ENCODE measurements at places on chromosomes 4 and X.

DNA sequence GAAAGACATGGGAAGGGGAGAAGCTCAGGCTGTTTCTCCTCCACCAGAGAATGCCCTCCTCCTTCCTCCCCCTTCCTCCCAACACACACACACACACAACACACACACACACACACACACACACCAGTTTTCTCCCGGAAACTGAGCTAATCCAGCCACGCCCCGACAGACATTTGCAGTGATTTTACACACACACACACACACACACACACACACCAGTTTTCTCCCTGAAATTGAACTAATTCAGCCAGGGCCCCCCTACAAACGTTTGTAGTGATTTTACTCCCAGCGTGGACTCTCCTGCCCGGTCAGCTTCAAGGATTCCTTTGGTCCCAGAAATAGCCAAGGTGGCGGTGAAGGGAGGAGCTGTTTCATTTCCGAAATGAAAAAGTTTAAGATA is 32.9 kb upstream of the STX18 start:
- DNase-seq: peak; percentile 15

DNA sequence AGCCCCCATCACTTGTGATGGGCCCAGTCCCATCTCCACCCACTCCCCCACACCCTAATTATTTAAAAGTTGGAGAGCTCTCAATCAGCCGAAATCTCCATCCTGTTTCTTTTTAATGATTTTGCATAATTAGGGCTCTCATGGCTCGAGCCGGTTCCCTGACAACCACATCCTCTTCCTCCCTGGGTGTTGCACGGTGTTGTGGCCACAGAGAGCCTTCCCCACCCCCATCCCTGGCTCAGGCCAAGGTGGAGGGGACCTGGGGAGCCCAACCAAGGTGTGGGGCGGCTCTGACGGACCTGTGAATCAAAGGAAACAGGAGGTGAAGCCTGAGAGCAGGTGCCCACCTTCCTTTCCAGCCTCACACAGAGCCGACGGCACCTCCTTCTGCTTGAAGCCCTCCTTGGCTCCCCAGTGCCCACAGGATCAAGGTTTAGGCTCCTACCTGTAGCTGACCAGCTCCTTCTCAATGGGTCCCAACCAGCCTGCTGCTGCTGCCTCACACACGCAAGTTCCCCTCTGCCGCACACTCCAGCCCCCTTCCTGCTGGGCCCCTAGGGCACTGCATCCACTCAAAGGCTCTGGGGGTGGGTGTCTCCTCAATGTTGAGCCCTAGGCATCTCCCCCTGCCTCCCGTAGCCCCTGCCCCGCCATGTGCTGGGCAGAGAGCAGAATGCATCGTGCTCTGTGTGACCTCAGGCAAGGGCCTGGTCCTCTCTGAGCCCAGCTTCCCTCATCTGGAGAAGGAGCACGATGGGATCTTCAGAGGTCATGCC is 68.7 kb downstream of the WFS1 start:
- DNase-seq: no peak

DNA sequence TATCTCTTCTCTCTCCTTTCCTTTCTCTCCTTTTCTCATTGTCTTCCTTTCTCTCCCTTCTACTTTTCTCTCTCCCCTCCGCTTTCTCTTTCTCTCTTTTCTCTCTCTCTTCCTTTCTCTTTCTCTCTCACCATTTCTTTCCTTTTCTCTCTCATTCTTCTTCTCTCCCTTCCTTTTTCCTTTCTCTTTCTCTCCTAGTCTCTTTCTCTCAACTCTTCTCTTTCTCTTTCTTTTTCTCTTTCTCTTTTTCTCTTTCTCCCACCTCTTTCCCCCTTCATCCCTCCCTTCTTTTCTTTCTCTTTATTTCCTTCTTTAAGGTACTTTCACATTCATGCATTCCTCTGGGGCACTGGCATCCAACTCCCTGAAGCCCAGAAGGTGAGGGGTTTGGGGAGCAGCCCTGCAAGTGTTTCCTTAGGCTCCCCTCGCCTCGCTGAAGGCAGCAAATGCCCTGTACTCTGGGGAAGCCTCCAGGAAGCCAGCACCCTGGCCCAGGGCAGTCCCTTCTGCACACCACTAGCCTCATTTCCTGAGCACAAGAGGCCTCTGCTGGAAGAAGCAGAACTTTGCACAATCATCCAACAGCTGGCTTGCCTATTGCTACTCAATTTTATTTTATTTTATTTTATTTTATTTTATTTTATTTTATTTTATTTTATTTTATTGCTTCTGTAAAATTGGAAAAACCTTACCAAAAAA is 124.2 kb downstream of the NFKB1 start:
- DNase-seq: peak; percentile 57

- no peak for DNase-seq
Measured at GRCh38 chr4:1137850-1138249, 24.5 kb upstream of the RNF212 start.

GRCh38 chrX:31580227-31580626 is 508.4 kb upstream of the FTHL17 start:
- DNase-seq: no peak

DNA sequence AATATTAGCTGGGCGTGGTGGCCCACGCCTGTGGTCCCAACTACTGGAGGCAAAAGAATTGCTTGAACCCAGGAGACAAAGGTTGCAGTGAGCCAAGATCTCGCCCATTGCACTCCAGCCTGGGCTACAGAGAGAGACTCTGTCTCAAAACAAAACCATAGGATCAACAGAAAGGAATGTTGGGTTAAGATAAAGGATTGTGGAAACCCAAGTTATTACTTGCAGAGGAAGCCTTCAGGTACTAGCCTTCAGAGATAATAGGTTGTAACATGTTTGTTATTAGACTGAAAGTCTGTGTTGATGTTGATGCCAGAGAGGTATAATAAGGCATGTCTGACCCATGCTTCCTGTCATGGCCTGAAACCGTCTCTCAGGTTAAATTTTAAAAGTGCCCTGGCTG is 16.9 kb downstream of the SSX5 start:
- no peak for DNase-seq

DNA sequence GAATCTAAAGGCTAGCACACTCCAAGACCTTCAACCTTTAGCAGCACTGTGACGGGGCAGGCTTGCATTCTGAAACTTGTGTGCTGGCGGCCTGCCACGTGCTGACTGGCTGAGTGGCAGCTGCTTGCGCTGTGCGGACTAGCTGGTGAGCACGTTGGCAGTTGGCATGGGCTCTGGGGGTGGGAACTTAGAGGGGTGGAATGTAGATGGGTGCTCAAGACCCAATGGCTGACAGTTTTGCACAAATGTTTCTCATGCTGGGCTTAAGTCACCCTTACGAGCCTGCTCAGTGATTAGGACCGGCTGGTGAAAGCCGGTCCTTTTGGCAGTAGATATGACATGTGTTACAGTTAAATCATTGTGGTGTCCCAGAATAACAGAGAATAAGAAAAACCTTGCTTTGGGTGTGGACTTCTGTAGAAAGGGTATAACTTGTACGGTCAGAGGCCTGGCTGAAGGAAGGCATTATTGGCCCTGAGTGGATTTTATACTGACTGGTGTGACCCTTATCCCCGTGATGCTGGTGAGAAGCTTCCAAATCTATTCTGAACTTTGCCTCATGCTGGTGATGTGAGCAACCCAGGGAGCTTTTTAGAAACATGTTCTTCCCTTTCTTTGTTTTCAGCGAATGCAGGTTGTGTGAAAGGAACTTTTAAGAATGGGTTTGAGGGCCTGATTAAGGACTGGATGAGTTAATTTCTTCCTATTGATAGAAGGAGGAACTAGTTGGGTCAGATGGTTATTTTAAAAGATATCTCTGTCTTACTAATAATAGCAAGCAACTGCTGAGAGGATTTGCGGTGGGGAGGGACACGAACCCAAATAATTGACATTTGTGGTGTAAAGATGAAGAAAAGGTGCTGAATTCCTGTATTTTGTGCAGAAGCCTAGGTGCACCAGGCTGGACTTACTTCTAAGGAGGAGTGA is 107.4 kb upstream of the SLC4A4 start:
- DNase-seq: no peak

DNA sequence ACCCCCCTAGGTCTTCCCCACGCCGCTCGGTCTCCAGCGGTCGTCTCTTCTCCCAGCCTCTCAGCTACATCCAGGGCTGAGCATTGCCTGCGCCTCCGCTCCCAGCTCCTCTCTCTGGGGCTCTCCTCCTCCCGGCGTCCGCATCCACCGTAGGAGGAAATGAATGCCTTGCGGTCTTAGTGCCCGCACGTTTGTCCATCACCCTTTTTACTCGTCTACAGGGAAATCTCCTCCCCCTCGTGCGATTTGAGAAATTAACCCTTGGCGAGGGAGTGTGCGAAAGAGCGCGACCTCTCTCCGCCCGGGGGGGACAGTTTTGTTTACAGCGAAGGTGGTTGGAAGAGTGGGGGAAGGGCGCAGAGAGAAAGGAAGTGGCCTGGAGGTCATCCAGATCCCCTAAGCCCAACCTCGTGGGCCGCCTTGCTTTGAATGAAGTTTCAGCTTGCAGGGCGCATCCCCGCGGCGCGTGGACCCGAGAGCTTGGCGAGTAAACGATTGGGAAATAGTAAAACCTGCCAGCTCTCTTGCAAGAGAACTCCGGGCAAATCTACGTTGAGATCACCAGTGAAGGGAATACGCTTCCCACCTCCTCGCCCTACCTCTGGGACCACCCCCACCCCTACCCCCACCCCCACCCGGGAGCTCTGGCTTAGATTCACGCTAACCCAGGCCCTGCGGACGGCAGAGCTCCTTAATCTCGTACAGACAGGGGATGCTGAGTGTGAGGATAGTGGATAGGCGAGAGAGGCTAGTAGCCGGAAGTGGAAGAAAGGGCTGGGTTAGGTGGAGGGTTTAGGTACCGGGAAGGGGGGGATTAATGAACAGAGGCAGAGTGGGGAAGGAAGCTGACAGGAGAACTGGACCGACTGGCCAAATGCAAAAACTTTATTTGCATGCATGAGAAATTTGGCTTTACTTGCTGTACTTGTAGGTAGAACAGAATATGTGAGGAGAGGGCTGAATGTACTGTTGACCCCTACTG is at the start of gene ELOVL6:
Gene ELOVL6, minus strand, starts transcription at position 181 of the 982 bp plus-strand sequence. CDS start 280 bp downstream, outside the sequence.
- DNase-seq: peak; percentile 5

- no peak for DNase-seq
Measured at GRCh38 chr4:184583738-184584502, 65.3 kb downstream of the CASP3 start.

- DNase-seq: no peak
Measured at GRCh38 chr4:138650929-138651448, 364.6 kb upstream of the NOCT start.

DNA sequence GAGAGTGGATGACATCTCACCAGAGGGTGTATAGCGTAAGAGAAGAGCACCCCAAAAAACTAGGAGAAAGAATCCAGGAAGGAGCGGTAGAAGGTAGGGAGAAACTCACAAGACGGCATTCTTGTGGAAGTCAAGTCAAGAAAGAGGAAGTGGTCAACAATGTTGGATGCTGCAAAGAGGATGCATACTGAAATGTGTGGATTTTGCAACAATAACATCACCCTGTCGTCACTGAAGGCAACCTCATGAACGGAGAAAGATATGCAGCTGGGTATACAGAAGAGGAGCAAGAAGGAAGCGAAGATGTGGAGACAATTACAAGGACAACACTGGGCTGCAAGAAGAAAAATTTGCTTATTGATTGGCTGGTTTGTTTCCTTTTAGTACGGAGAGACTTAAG is 11.4 kb upstream of the TAPT1 start:
- no peak for DNase-seq

GRCh38 chr4:105122350-105122749 is 24.3 kb upstream of the TET2 start:
- no peak for DNase-seq

GRCh38 chrX:3771766-3772165 is 58.3 kb upstream of the PRKX start:
- DNase-seq: no peak

DNA sequence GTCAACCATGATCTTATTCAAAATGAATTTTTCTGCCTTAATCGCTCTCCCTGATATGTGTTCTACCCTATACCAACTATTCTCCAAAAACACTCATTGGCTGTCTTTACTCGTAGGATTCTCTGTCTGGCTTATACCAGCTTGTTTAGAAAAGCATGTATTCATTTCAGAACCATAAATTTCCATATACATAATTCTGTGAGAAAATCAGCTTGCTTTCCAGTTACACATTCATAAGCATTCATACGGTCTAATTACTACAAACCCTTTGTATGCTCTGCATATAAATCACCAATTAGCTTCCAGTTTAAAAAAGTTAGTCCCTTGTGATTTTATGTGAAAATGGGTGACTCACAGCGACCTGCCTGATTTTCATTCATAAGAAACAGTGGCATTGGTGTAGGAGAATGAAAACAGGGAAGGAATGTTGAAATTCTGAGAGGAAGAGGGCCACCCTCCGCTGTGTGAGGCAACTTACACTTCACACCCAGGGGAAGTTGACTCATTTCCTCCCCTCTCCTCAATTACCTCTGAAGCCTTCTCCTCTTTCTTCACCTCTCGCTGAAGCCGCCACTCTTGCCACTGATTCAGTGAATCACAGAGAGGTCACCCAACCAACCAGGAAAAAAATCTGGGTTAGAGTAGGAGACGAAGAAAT is 63.3 kb downstream of the MEPE start:
- DNase-seq: no peak

- DNase-seq: no peak
Measured at GRCh38 chrX:147680251-147680650, 231.5 kb upstream of the FMR1 start.

- no peak for DNase-seq
Measured at GRCh38 chr4:1334579-1334895, 12.5 kb upstream of the UVSSA start.

- no peak for DNase-seq
Measured at GRCh38 chr4:25818371-25818871, 44.4 kb downstream of the SEL1L3 start.

GRCh38 chr4:78032446-78032845 is 24.7 kb upstream of the FRAS1 start:
- no peak for DNase-seq

DNA sequence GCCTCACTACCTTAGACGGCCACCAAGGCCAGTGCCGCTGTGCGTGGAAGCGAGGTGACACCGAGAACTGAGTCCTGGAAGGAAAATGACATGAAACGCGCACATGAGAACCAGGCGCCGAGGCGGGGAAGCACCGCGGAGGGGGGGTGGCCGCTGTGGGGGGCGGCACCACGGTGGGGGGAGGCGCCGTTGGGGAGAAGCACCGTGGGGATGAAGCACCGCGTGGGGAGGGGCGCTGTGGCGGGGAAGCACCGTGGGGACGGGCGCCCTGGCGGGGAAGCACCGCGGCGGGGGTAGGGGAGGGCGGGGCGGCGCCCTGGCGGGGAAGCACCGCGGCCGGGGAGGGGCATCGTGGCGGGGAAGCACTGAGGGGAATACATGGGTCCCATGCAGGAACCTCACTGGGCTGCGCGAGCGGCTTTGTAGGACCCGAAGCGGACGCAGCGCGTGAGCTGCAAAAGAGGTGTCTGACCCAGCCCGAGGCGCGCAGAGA is 28.0 kb downstream of the PPP2R3B start:
- DNase-seq: no peak

DNA sequence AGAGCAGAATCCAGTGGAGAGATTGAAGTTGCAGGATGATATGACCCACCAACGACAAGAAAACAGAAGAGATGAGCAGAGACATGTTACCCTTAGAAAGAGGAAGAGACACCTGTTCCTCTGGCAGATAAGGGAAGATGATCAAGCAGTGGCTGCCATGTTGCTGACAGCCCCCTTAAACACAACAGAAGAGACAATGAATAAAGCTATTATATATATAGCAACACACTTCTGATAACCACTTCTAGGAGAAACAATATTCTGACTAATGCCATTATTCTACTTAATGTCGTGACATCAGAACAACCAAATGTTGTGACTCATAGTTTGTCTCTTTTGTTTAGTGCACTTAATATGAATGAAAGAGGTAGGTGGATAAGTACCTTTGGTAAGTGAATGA is 44.9 kb downstream of the SH3RF1 start:
- no peak for DNase-seq

GRCh38 chr4:141705747-141706377 is 69.5 kb downstream of the IL15 start:
- no peak for DNase-seq

Measured in activated T-cell treated with anti-CD3 and anti-CD28 coated beads, Interleukin-2, amount 50 U/mL, for 4 hours (primary cell).